ENCODE measurements at places on chromosomes 12 and 14.

GRCh38 chr14:27067961-27068360, 470.1 kb upstream of the NOVA1 start:
- DNase-seq, result no peak

DNA sequence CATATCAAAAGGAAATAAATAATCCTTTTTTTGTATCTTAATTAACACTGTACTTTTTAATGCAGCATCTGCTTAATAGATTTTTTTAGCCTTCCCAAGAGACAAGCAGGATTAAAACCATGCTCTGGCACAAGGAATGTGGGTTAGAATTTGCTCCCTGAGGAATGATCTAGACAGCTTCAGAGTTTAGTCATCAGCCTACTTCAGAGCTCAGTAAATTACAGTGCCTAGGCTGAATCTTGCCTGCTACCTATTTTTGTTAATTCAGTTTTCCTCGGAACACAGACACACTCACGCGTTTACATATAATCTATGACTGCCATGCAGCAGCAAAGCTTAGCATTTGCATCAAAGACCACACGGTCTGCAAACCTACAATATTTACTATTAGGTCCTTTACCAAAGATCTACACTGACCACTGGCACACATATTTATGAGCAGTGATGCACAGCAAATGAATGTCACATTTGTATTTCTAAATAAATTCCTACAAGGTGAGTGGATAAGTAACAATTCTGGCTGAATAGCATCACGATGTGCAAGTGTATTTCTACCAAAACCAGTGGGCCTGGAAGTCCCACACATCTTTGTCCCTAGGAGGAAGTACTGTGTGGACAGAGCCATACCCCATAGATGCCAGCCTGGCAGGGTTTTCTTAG, 309.8 kb upstream of the TMEM132C start:
- no peak for DNase-seq

DNA sequence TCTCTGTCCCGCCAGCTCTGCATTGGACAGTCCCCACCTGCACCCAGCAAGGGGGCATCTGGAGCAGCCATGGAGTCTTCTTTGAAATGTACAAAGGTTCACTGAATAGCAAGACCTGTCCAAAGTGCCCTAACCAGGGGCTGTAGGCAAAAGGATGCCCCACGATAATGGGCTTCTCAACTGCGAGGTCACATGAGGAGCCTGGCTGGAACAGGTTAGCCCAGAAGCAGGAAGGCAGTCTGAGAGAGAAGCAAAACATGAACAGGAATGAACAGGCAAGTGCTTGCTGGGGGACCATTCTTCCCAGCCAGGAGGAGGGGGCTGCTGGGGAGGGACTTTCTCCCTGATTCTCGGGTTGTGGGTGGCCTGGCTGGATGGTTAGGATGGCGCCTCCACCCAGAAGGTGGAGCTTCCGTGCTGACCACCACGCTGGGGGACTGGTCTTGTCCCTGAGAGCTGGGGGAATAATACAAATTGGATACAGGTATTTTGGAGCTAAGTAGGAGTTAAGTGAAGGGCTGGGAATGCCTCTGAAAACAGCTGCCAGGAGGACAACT, 7.1 kb downstream of the KRT85 start:
- DNase-seq, result no peak

DNA sequence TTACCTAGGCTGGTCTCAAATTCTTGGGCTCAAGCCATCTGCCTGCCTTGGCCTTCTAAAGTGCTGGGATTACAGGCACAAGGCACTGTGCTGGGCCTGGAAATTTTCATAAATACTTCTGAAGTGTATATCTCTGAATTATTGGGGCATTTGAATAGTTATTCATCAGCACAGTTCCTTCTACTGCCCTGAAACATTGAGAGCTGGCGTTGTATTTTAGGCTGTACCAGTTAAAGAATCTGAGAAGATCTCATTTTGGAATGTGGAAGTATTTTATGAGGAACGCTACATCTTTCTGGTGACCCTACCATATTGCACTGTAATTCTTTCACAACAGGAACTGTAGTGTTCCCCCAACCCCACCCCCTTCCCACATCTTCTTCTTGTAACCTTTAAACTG, 349.0 kb upstream of the RGS6 start:
- DNase-seq, result no peak

GRCh38 chr12:63093084-63093483, 57.9 kb downstream of the AVPR1A start:
- no peak for DNase-seq

DNA sequence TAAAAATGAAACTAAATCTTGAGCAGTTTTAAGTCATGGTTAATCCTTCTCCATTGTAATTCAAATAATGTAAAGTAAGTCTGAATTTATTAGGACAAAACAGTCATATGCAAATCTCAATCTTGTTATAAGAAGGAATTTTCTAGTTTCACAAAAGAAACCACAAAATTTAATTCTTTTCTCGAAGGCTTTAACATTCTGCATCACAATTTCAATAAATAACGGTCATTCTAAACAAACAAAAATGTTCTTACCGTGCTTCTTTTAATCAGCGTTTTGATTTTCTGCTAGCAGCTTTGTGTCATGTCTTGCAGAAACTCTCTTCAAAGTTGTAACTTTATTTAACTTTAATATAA, 225 bp downstream of the CLEC2B start:
- DNase-seq, result no peak

- DNase-seq, result no peak
These were observed 30.3 kb upstream of the KCNC2 start for GRCh38 chr12:75239987-75240386.

- no peak for DNase-seq
These were observed 1.4 kb downstream of the PRKD1 start for GRCh38 chr14:29926228-29926627.

DNA sequence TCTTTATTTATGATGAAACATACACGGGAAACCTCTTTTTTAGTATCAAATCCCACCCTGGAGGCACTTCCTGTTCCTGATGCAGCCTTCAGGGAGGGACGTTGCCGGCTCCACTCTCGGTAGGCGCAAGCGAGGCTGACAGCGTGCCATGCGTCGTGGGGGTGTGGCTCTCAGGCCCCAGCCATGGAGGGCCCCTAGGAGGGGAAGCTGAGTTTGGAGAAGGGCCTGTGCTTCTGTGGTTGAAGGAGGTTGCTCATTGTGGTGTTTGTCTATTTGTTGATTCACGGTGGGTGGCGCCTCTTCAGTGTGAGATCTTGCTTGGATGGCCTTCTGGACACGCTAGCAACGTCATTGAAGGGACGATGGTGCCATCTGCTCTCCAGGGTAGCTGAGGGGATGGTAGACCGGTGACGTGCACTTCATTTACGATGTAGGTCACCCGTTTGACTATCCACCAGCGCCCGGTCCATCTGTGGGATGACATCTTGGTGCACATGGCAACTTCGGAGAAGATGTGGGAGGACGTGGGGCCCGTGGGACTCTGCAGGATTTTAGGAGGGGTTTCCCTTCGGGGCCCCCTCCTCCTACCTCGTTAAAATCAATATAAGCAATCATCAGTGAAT, 126.3 kb upstream of the RTL1 start:
- DNase-seq, result no peak

- DNase-seq, result no peak
These were observed 5.6 kb upstream of the ST8SIA1 start for GRCh38 chr12:22340143-22340542.

GRCh38 chr14:100648474-100649172, 61.4 kb upstream of the BEGAIN start:
- no peak for DNase-seq
